ENCODE measurements at places on chromosomes 16 and 17.
A peak's percentile ranks its signal among the peaks of the same experiment; 100 is the strongest.

DNA sequence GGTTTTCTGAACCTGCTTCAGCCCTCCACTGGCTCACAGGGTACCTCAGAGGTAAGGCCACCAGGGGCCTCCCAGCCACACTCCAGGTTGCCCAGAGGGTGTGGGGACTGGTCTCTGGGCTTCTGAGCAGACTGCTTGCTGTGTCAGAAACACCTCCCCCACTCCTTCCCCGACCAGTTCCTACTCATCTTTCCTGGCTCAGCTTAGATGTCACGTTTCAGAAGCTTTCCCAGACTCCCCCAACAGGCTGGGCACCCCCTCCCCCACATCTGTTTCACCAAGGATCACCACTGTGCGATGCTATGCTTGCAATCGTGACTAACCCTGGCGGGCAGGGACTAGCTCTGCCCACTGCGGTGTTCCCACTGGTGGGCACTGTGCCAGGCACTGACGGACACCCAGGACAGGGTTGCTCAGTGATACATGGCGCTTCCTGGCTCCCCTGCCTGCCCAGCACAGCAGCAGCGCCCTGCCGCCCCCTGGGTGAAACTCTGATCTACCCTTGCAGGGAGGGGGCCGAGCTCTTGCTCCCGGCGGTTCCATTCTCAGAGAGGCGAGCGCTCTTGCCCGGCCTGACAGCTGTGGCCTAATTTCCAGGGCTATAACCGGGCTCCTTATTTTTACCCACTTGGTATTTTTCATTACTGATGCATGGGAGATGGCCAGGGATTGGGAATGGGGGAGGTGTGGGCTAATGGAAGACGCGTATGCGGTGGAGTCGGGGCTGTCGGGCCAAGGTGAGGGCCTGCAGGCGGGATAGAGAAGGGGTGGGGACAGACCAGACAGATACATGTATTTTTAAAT lies 29.4 kb upstream of the MTSS2 start:
- peak; percentile 44 for DNase-seq

DNA sequence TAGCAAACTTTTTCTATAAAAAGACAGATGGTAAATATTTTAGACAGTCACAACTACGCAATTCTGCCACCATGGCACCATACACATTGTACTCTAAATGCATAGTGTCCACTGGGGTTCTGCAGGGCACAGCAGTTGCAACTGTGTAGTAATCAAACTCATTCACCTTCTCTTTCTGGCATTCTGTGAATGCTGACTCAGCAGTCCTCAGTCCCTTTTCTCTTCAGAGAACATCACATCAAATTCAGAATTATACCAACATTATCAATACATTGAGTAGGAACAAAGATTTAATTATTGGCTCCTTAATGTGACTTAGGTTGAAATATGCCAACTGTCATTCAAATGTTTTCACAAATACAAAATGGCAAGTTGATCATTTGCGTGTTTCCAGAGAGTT lies 74.2 kb upstream of the N4BP1 start:
- no peak for DNase-seq

GRCh38 chr16:53090286-53090590 lies 35.4 kb downstream of the CHD9 start:
- DNase-seq: no peak

GRCh38 chr17:17275971-17276370 lies 5.1 kb downstream of the COPS3 start:
- no peak for DNase-seq

- no peak for DNase-seq
Measured at GRCh38 chr17:63387656-63388340, 58.3 kb downstream of the CYB561 start.

DNA sequence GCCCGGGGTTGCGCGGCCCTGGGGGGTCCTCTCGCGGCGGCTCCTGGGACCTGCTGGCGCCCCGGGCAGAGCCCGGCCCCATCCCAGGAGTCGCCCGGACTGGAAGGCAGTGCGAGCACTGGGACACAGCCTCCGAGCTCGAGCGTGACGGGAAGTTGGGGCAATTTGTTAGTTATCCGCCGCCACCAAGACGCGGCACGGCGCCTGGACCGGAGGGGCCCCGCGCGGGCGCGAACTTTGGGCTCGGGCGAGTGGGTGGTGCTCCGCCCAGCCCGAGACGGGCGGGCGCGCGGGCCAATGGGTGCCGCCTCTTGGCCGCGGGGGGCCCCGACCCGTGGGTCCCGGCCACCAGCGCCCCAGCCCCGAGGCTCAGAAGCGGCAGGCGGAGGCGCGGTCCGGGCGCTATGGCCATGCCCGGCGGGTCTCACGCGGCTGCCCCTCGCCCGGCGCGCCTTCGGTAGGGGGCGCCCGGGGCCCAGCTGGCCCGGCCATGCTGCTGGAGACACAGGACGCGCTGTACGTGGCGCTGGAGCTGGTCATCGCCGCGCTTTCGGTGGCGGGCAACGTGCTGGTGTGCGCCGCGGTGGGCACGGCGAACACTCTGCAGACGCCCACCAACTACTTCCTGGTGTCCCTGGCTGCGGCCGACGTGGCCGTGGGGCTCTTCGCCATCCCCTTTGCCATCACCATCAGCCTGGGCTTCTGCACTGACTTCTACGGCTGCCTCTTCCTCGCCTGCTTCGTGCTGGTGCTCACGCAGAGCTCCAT lies at the start of gene ADORA2B:
Gene ADORA2B, plus strand, starts transcription at position 372 of the 768 bp plus-strand sequence. Its CDS starts 119 bp downstream, at position 491.
- DNase-seq: peak; percentile 11
